Fibroblast of upper back skin (primary cell): ENCODE measurements at places on chromosomes 6 and 20.
A peak's percentile ranks its signal among the peaks of the same experiment; 100 is the strongest.

DNA sequence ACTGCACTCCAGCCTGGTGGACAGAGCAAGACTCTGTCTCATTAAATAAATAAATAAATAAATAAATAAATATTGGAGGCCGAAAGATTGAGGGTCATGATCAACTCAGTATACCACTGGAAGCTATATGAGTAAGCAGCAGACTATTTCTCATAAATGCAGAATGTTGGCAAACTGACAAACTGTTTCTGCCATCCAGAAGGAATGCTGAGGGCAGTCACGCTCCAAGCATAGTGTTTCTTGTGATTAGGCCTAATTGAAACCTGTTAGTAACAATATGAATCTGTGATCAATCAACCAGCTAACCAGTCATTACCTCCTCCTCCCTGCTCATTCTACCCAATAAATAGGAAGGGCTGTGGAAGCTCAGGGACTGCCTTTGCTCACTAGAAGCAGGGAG is 15.2 kb upstream of the KCNK15 start:
- DNase-seq = peak; percentile 95

DNA sequence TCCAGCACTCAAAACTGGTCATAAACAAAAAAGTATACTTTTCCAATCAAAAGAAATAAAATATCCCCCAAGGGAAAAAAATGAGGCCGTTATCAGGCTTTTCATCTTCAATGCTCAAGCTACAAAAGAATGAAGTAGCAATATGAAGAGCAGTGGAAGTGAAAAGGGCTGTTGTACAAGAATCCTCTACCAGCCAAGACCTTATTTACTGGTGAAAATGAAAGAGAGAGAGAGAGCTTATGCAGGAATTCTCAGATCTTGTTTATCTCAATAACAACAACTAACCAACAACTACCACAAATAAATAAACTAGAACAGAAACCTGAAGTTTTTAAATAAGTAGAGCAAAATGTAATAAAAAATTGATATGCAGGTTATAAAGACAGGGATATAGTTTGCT is 400.6 kb downstream of the HDGFL1 start:
- DNase-seq = no peak

DNA sequence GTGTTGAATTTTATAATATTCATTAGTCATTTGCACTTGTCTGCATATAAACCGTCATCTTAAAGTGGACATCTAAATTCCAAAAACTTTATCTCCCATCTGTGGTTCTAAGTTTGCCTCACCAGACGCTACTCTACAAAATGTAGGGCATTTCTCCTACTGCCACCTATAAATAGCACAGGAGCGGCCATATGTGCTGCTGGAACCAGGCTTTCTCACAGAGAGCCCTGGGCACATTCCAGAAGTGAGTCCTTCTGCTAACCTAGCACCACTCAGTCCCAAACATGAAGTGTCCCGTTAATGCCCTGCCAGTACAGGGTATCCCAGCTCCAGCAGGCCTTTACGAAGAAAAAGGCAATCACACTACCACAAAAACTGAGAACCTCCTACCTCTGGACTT is 153.7 kb downstream of the TMEM242 start:
- peak; percentile 23 for DNase-seq

- DNase-seq = no peak
Observed at GRCh38 chr20:54137115-54137514, 36.7 kb downstream of the CYP24A1 start.

- no peak for DNase-seq
Observed at GRCh38 chr20:38337561-38338140, 8.6 kb upstream of the LBP start.

GRCh38 chr6:143271024-143271423 is 179.5 kb downstream of the ADAT2 start:
- DNase-seq = peak; percentile 95

DNA sequence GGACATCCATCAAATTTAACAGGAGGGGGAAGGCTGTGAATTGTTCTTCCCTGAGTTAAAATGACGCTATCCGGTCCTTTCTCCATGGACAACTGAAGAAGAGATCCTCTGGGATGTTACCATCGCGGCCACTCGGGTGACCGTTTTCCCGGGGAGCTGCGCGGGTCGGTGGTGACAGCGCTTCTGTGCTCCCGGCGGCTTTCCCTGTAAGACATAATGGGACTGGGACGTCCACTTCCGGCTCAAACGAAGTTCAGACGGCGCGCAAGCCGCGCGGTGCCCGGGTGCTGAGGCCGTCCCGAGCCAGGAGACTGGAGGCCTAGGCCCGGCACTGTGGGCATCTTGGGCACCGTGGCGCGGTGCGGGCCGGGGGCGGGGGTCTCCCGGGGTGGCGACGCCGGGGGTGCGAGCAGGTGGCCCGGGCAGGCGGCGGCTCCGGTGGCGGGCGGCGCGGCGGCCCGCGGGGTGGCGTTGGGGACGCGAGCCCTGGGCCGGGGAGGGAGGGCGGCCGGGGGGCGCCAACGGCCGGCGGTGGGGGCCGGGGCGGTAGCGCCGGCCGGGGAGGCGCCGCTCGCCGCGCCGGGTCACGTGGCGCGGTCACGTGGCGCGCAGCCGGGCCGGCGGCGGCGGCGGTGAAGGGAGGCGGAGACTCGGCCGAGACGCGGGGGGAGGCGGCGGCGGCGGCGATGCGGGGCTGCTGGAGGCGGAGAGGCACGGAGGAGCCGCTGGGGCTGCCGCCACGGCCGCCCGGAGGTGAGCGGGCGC is 63.6 kb downstream of the GTF2H5 start:
- DNase-seq = peak; percentile 70

- DNase-seq = peak; percentile 75
Observed at GRCh38 chr6:108598305-108598863, 37.7 kb downstream of the FOXO3 start.

DNA sequence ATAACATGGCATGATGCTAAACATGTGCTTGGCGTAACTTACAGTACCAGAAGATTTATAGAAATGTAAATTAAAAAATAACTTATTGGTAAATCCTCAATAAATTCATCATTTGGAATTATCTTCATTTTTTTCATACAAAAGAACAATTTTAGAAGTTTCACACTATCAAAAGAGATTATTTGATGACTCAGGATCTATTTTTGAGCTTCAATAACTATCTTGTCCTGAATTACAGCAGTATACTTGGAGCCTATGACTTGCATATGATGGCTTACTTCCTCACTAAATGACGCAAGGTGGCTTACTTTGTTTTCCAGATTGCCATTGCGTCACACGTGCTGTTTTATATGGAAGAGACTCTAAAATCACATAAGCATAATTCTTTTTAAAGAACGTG is 49.2 kb downstream of the KHDRBS2 start:
- DNase-seq = no peak

- no peak for DNase-seq
Observed at GRCh38 chr20:64219202-64219601, 36.3 kb upstream of the PCMTD2 start.

DNA sequence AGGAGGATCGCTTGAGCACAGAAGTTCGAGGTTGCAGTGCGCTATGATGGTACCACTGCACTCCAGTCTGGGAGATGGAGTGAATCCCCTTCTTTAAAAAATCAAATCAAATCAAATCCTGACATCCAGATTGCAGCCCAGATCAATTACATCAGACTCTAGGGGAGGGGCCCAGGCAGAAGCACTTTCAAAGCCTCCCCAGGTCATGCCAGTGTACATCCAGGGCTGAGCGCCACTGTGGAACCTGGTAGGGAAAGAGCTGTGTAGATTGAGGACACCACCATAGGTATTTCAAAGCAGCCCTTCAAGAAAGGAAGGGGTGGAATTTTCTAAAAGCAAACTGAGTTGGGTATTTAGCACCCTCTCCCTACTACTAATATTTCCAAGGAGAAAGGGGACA is 89.5 kb downstream of the PRND start:
- DNase-seq = no peak

GRCh38 chr20:53804920-53805894 is 211.6 kb upstream of the ZNF217 start:
- no peak for DNase-seq

DNA sequence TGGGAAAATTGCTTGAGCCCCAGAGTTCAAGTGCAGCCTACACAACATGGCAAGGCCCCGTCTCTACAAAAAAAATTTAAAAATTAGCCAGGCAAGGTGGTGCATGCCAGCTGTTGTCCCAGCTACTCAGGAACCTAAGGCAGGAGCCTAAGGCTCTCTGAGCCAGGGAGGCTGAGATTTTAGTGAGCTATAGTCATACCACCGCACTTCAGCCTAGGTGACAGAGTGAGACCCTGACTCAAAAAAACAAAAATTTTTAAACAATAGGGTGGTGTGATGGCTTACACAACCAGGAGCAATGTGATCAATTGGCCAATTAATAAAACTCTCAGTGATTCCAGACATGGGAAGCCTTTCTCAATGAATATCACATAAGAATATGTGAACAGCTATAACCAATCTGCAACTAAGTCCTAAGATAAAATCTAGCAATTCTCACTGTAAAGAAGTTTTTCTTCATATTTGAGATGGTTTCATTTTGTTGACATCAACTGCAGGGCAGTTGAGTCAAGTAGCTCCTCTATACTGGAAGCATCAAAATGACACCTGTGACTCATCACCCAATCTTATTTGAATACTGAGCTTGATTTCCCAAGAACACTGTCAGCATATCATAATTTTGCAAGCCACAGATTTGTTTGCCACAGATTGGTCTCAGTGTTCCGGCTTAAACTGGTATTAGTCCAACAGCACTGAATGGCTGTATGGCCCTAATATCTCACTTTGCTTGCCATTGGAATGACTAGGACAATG is 169.0 kb upstream of the GJE1 start:
- peak; percentile 4 for DNase-seq

GRCh38 chr6:99467509-99468106 is 42.5 kb upstream of the PNISR start:
- peak; percentile 12 for DNase-seq

DNA sequence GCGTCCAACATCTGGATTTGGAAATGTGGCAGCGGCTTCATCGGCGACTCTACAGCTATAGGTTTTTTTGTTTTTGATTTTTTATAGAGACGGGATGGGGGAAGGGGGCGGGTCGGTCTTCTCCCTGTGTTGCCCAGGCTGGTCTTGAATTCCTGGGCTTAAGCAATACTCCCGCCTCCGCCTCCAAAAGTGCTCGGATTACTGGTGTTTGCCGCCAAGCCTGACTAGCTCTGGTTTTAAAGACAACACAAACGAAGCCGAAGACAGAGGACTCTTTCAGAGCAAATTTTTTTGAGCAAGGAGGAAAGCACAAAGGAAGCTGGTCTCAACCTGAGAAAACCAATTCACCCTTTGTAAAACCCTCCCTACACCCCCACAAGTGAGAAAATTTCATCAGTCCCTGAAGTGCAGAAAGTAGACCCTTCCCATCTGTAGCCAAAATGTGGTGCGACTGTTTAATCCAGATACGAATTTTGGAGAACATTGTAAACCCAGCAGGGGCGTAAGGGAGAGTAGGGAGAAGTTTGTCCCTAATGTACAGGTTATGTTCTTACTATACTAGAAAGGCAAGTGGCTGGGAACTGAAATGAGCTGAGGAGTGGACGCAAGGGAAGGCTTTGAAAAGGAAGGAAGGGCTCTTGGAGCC is 185.9 kb downstream of the TRIM27 start:
- no peak for DNase-seq
